Left lobe of liver (tissue), 2 donors: ENCODE measurements at places on chromosomes 3 and 15. TPM values are rescaled to one million over a fixed set of nuclear protein-coding genes. Genes with fewer than 3 reads are reported as not detected.
A peak's percentile ranks its signal among the peaks of the same experiment; 100 is the strongest.

DNA sequence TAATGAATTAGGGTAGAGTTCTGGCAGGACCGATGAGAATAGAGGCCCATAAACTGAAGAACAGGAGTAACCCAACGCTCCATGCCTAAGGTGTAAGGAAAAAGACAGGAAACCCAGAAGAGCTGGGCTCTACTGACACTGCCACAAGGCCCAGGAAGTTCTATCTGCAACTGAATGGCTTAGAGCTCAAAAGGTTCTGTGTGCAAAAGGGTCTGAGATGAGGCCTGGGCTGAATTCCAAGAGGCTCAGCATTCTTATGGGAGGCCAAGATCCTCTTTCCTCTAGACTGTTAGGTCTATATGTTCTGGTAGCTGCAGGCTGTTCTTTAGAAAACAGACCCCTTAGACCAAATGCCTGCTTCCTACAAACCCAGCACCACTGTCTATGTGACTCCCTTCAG is 30.5 kb upstream of the PRSS50 start:
- DNase-seq, result no peak

GRCh38 chr15:41801850-41802455 is 25.9 kb upstream of the JMJD7 start:
- DNase-seq, result no peak

DNA sequence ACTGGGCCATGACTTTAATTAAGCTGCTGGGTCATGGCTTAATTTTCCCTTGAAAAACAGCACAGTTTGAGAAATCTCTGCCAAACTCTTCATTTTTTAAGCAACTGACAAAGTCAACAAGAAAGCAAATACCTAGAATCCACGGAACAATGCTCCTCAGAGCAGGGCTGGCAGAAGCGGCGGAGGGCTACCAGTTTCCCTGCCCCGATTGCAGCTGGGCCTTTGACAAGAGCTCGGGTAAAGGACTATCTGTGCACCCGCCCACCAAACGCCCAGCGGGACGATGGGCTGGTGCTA is 1.2 kb downstream of the GOLIM4 start:
- DNase-seq, result no peak

- DNase-seq, result no peak
Observed at GRCh38 chr3:11759996-11760395, 86.7 kb downstream of the TAMM41 start.

- no peak for DNase-seq
Observed at GRCh38 chr15:94621736-94622135, 390.4 kb downstream of the MCTP2 start.

DNA sequence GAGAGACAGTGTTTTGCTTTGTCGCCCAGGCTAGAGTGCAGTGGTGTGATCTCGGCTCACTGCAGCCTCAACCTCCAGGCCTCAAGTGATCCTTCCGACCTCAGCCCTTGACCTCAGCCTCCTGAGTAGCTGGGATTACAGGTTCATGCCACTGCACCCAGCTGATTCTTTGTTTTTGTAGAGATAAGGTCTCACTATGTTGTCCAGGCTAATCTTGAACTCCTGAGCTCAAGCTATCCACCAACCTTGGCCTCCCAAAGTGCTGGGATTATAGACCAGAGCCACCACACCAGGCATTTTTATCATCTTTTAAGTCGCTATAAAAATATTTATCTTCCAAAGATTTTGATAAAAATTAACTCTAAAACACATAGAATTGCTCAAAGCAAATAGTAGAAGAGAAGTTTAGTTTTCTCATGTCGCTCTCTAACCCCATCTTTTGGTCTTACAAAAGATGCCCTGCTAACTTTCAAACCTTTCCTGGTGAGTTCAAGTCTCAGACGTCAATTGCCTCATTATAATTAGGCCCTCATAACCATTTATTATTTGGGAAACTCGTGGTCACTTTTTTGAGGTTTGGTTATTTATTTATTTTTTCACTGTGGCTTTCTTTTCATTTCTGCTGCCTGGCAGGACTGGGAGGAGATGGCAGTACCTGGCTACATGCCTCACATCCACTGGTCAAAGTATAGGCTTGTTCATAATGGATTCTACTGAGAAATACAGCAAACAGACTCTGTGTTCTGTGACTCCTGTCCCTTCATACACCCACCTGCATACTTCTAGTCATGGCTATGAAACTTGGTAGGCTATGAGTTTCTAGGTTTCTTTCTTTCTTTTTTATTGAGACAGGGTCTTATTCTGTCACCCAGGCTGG is 48.3 kb upstream of the DPPA4 start:
- DNase-seq, result peak; percentile 50

DNA sequence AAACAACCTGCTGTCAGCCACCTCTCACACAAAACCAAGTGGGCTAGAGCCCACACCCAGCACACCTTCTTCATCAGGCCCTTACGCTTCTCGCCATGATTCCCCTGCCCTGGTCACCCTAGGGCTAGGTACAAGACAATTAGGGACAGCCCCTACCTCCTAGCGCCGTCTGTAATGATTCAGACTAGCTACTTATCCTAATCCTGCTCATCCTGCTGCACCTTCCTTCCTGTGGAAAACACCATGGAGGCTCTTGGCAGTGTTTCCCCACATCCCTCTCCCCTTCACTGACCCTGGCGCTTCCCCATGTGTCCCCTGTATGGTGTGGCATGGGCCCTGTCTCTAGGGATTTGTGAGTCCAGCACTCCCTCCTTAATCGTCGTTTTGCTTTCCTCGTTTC is 39.6 kb upstream of the ICE2 start:
- no peak for DNase-seq

DNA sequence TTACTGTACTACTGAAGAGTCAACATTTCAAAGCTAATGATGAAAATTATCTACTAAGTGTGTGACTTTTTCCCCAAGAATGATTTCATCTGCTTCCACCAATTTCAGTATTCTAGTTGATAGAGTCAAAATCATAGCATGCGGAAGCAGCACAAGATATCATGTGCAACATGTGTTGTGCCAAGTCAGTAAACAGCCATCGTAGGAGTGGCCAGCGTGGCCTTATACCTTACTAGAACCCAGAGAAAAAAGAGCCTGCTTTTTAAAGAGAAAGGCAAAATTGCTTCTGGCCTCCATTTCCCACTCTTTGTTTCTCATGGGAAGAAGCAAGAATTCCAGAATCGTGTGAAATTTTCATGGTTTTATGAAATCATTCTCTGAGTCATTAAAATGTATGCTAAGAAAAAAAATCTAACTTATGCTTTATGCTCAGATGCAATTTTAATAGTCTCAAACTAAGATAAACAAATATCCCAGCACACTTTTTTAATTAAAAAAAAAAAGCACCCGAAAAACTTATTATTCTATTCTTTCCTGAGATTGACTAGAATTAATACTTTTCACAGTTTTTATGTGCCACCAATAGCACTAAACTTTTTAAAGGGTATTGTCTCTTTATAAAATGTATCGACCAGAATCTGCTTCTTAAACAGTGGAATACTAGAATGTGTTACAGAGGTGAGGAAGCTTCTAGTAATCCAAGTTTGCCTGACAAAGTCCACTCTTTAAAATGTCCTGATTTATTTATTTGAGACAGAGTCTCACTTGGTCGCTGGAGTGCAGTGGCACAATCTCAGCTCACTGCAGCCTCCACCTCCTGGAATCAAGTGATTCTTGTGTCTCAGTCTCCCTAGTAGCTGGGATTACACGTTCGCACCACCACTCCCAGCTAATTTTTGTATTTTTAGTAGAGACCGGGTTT is 87.3 kb downstream of the MBNL1 start:
- no peak for DNase-seq

- DNase-seq, result no peak
Observed at GRCh38 chr3:166085164-166085856, 248.1 kb upstream of the BCHE start.

- no peak for DNase-seq
Observed at GRCh38 chr15:100601163-100601562, 821 bp downstream of the LINS1 start.

DNA sequence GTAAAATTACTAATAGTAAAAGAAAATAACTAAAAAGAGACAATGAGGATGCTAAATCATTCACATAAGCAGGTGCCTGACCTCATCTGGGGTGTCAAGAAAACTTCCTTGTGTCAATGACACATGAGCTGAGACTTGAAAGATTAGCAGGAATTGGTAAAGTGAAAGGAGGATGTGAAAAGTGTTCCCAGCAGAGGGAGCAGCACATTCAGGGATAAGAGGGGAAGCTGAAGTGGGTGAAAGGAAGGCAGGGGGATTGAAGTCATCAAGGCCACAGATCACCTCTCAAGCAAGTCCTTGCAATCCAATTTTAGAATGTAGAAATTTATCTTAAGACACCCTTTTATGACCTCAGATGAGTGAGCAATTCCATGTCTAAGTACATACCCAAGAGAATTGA is 60.2 kb upstream of the ACP3 start:
- no peak for DNase-seq

DNA sequence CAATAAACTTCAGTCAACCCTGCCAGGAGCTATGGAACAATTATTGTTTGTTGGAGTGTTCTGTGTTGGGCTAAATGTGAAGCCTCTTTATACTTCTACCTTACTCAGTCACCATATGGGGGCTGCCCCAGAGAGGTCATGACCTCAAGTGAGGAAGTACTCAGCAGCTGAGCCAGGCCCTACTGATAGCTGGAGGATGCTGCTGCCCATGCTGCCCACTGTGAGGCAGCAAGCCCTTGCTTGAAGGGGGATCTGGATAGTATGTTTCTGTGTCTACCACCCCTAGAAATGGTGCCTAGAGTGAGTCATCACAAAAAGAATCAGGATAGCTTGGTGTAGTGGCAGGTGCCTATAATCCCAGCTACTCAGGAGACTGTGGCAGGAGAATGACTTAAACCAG is 4.5 kb upstream of the RPL24 start:
- DNase-seq, result no peak

DNA sequence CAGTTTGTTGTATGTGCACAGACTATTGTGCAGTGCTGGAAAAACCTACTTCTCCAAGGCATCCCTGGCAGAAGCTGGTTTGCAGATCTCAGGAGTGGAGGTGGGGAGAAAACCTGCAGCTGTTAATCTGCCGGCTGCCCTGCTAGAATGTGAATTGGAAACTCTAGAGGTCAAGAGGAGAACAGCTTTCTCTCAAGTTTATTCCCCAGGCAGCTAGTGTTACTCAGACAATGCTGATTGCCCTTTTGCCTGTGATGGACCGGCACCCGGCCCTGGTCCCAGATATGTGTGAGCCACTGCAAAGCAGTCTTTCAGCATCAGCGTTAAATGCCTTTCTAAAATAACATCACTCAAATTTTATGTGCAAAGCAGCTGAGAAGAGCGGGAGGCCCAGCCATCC is 129.7 kb upstream of the TPM1 start:
- no peak for DNase-seq

DNA sequence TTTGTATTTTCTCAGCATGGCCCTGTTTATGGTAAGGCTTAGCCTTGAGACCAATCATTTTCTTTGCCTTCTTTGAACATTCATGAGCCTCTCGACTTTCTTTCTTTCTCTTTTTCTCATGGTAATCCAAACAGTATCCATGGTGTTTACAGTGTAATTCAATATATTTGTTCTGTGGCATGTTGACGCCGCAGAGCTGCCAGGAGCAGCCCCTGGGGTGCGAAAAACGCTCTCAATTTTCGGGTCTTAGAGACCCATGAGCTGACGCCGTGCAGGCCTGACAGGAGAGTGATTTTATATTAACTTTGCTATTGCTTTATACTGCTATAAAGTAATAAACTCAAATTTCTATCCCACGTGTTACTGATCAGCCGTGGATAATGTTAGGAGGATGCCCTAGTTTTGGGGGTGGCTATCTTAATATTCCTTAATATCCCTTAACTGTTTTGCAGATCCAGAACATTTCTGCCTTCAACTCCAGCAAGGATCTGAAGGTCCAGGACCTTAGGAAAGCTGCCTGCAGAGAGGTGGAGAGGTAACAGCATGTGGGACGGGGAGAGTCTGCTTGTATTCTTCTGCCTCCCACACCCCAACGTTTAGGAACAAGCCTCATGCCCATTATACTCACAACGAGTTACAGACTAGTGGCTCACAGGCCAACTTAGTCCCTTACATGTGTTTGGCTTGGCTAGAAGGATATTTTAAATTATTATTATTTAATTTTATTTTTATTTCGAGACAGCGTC is 29.3 kb upstream of the MYO1E start:
- no peak for DNase-seq

DNA sequence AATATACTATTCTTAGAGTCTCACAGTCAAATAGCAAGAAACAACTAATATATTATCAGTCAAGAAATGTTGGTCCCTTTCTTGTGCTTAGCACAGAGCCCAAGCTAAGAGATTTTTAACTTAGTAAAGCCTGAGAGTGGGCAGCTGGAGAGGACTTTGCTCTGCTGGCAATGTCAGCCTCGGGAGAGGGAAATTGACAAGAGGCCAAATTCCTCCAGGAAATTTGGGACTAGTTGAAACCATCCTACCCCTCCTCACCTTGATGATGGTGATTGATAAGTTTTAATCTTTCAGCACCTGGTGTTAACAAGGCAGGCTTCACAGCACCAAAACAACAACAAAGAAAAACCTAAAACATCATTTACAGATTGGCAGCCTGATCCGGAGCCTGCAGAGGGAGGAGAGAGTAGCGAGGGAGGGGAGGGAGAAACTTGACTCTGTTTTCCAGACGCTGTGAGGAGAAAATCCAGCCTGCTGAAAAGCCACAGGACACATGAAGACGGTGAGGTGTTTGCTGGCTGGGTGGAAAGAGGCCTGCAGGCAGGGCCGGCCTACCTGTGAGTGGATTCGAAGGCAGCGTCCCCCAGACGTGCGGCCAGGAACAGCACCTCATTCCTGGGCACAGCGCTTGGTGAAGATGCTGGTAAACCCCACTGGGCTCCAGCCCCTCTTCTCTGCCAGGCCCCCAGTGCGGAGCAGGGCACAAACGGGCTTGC is 150.9 kb downstream of the LRRC28 start:
- DNase-seq, result no peak

- no peak for DNase-seq
Observed at GRCh38 chr3:71066849-71067261, 516.7 kb downstream of the FOXP1 start.

GRCh38 chr3:67075295-67075694 is 77.2 kb downstream of the KBTBD8 start:
- no peak for DNase-seq

DNA sequence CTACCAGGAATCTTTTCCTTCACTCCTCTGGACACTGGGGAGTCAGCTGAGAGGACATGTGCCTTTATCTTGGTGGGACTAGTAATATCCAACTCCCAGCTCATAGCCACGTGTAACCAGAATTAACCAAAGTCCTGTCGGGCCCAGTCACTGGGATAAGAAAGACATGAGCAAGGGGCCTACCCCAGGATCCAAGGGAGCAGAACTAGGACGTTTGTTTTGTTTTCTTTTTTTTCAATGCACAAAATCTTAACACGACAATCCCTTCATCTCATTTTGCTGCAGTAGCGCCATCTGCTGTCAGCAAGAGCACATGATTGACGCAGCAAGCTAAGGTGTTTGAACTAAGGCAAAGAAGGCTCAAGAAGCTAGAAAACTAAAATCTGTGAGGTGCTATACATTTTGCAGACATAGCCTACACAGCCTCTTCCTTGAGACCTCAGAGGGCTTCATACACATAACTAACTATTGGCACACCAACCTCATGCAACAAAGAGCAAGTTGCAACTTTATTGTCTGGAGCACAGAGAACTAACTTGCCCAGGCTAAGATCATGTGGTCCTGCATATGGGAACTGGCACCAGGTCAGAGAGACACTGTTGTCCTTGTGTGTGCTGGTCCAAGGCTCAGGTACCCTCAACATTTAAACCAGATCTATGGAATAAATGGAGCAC is 43.6 kb downstream of the RLBP1 start:
- peak; percentile 48 for DNase-seq

Gene TOPAZ1
- not detected for total RNA-seq

Gene CLDN18
- 0.23 TPM for total RNA-seq

Gene ALDH1A2
- total RNA-seq, result 29.0 TPM

Gene ACKR2
- 17.6 TPM for total RNA-seq

Gene SLC28A1
- total RNA-seq, result 64.6 TPM

Gene LSMEM2
- total RNA-seq, result not detected
